ENCODE measurements at places on chromosomes 6 and 20. TPM values are rescaled to one million over a fixed set of nuclear protein-coding genes. Genes with fewer than 3 reads are reported as not detected.
A peak's percentile ranks its signal among the peaks of the same experiment; 100 is the strongest.

DNA sequence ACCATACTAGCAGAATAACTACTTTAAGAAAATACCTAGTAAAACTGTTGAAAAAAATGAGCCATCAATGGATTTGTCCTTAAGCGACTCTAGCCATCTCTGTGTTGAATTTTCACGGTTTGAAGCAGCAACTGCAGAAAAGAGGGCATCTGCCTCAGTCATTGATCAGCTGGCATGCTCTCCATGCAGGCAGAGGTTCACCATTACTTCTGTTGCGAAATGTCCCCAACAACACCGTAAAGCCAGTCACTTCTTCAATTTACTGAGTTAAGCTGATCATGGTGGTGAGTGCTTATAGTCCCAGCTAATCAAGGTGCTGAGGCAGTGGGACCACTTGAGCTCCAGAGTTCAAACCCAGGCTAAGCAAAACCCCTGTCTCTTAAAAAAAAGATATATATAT lies 11.1 kb downstream of the TPD52L1 start:
- DNase-seq: no peak

DNA sequence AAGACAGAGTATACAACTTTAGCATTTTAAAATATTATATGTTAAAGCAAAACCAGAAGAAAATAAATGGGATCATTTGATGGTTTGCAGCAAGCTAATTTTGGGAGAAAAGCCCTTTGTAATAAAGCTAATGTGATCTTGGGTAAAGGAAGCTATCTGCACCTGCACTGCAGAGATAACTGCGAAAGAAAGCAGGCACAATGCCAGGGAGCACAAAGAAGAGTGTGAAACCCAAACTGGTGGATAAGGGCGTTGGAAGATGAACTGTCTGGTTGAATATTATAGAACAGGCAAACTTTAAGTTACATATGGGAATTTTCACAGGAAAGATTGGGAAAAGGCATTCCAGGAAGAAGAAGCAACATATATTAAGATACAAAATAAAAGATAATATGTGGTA lies 179.2 kb upstream of the KHDRBS2 start:
- DNase-seq: no peak

- peak; percentile 65 for DNase-seq
These were observed 20.7 kb downstream of the GTPBP2 start for GRCh38 chr6:43608310-43608763.

DNA sequence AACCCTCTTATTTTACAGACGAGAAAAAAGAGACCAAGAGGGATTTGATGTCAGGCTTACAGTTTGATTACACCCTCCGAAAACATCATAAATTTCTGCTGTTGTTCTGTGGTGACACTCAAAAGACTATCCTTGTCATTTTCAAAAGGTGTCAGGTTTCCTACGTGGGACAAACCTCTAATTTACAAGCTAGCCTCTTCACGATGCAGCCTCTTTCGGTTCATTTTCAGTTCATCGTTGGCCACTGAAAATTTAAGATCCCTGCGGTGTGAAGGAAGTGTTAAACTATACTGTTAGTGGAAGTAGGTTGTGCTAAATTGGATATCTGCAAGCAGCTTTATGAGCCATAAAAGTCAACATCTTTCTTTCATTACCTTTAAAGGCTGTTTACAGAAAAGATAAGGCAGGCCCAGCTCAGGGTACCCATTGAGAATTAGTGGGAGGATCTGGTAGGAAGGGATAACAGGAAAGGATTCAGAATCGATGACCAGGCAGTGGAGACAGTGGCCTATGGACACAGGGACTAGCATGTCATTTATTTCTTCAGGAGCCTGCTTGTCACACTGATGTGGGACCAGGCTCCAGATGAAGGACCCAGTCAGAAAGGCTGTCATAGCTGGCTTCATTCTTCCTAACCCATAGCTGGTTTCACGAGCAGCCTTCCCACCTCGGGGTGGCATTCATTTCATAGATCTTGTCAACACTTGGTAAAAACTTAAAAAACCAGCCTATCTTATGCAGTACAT lies 329.1 kb upstream of the SOX4 start:
- no peak for DNase-seq

- DNase-seq: no peak
These were observed 70.1 kb upstream of the TULP4 start for GRCh38 chr6:158242071-158242606.

DNA sequence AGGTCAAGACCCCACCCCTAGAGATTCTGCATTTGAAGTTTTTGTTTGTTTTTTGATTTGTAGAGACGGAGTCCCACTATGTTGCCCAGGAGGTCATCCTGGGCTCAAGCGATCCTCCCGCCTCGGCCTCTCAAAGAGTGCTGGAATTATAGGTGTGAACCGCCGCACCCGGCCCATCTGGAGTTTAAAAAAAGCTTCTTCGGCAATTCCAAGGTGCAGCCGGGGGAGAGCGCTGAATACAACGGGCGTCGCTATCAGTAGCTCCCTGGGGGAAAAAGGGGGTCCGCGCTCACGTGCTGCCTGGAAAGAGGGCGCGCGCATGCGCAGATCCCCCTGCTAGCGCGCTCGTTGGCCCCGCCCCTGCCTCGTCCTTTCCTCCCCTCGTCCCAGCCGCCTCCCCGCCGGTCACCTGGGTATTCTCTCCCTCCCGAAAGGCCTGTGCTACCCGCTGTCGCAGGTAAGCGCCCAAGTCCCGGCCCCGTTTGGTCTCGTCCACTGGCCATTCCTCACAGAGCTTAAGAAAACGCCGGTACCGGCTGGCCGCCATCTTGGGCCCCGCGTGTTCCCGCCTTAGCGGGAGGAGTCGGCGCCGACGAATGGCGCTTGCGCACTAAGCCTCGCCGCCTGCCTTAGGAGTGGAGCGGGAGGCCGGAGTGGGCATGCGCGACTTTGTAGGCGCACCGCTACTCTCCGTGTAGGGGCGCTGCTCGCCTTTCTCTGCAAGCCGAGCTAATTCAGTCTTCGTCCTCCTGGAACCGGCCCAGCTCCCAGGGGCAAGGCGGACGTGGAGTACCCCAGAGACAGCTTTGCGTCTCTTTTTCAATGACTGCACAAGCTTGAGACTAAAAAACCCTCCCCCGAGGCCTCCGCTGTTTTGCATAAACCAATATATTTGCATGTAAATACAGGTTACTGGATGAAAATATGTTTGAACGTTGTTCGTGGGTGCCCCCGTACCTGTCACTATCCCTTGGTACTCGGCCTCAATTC lies at the start of gene UQCC2:
TSS of gene UQCC2 (minus strand) at position 561 of the 990 bp plus-strand sequence. CDS start at position 547, 14 bp downstream.
- DNase-seq: peak; percentile 98

- DNase-seq: no peak
These were observed 128.0 kb downstream of the TENT5A start for GRCh38 chr6:81624453-81624852.

- DNase-seq: no peak
These were observed 50.4 kb upstream of the APCDD1L start for GRCh38 chr20:58565461-58566175.

- DNase-seq: no peak
These were observed 55.3 kb upstream of the SOX4 start for GRCh38 chr6:21538186-21538798.

DNA sequence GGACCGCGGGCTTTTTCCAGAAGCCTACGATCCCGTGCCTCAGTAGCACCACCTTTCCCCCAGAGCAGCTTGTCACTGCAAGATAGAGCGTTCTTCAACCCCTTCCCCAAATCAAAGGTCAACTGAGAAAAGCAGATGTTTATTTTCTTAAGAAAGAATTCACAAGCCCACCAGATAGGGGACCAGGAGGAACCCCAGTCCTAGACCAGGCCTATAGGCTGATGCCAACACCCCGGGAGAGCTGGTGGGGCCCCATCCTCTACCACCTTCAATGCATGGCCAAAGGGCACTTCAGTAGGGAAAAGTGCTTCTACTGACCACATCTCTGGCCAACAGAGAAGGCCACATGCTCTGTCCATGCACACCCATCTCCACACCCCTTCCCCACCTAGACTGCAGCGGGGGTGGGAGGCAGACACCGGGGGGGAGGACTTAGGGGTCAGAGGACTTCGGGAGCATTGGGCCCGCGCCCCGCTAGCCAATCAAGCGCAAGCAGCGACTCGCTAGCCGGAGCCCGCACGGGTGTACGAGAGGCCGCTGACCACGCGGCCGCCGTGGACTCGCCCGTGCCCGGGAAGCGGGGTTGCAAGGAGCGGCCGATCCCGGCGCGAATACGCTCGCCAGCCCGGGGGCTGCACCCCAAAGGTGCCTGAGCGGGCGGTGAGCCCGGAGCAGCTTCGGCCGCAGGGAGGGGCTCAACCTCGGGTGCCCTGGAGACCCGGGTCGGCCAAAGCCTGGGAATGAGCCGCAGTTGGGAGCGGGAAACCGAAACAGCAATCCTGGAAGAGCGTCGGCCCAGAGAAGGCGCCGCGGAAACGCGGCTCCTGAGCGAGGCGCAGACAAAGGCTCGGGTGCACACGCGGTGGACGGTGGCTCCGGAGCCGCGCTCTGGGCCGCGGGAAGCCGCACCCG lies 2.8 kb downstream of the PDE10A start:
- no peak for DNase-seq

Gene GINS1
- 28.0 TPM for total RNA-seq

Gene WFDC9
- not detected for total RNA-seq

Data from activated CD4-positive, alpha-beta memory T cell treated with anti-CD3 and anti-CD28 coated beads, Interleukin-2, amount 10 ng/mL, durations not matched to agents 7 days and 5 days (primary cell).